NCI-H2029 (cell line): ENCODE measurements at places on chromosomes 2 and 18.
A peak's percentile ranks its signal among the peaks of the same experiment; 100 is the strongest.

DNA sequence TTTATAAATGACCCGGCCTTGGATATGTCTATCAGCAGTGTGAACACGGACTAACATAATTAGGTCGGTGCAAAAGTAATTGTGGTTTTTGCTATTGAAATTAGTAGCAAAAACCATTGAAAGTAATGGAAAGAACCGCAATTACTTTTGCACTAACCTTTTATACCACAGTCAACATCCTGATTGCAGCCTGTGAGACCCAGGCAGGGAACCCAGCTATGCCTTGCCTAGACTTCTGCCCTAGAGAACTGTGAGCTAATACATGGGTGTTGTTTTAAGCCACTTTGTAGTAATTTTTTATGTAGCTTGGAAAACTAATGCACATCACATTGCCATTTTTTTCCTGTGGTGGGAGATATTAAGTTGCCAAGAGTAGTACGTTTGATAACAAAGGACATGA is 120.7 kb downstream of the SCG2 start:
- no peak for DNase-seq

GRCh38 chr2:15584767-15585469 is 6.8 kb upstream of the DDX1 start:
- no peak for DNase-seq

- peak; percentile 44 for DNase-seq
These were observed 194.1 kb downstream of the CLIP4 start for GRCh38 chr2:29309090-29310029.

GRCh38 chr18:55920063-55920462 is 332.1 kb upstream of the TCF4 start:
- DNase-seq = no peak

DNA sequence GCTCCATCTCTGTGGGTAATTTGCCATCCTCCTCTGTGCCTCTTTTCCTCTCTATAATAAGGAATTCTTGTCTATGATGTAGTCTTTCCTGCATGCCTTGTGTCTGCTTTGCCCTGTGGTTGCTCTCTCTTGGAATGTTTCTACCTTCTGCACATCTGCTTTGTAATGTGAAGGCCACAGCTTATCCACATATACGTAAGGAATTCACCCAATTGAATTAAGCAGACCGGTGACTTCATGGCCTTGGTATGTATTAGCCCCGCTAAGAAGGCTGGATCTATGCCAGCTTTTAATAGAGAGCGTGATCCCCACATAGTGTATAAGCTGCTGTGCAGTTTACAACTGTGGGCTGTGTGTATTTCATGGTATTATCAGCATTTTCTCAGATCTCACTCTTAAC is 274.7 kb downstream of the RNF144A start:
- no peak for DNase-seq

- no peak for DNase-seq
These were observed 41.3 kb downstream of the PDCL3 start for GRCh38 chr2:100603948-100604633.

DNA sequence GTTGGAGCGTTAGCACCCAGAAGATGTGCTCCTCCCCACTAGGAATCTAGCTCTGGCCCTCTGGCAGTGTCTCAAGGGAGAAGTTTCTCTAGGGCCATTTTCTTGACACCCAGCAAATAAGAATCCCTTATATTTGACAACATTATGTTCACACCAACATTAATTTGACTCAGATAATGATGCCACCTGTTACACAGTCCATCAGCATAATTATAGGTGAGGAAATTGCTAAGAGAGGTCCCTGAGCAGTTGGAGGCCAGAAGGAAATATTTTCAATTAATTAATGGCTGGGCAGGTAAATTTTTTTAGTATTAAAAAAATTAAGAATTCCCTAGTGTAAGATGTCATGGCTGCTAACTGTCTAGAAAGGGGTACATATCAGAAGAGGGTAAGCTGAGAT is 36.5 kb downstream of the PRKCE start:
- no peak for DNase-seq

DNA sequence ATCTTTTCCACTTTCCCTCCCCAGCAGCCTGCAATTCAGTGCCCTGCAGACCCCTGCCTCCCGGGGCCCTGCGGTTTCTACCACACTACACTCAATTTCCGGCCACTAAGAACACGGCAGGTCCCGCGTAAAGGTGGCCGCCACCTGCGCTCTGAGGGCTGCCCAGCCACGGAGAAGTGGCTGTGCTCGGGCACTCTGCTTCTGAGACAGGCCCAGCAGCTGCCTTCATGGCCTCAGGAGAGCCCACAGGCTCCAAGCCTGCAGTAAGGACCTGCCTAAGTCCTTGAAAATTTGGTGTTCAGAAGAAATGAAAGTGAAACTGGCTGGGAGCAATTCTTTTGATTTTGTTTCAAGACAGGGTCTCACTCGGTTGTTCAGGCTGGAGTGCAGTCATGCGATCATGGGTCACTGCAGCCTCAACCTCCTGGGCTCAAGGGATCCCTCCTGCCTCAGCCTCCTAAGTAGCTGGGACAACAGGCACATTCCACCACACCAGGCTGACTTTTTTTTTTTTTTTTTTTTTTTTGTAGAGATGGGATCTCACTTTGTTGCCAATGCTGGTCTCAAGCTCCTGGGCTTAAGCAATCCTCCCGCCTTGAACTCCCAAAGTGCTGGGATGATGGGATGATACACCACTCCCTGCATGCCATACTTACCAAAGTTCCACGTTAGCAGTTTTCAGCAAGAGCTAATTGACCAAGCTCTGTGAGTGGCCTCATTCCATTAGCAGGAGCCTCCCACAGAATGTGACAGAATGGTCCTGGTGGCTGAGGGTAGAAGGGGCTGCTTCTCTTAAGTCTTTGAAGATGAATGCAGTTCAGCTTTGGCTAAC is 14.6 kb upstream of the ALPP start:
- DNase-seq = no peak

- DNase-seq = no peak
These were observed 248.9 kb downstream of the ANAPC1 start for GRCh38 chr2:111634995-111635538.

DNA sequence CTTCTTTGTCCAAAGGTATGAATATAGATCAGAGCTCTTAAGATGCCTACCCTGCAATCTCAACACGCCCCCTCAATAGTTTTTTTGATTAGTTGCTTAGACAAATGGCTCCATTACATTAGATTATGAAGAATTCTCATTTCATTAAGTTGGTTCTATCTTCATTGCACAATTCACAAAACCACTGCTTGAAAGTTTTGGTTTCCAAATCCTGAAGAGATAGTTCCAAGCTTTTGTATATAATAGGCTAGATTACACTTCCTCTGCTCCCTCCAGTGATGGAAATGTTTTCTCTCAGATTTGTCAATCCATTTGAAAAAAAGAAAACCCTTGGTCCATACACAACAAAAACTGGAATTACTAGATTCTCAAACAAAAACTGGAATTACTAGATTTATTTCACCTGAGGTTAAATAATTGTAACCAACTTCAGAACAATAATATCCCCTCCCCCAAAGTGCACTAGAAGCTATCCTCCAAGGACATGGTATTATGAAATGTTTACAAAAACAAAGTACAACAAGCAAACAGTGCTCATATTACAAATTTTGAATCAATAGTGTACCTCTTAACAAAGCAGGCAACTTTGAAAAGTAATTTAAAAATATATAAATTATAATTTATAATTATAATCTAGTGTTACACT is 6.8 kb upstream of the TLK1 start:
- no peak for DNase-seq

DNA sequence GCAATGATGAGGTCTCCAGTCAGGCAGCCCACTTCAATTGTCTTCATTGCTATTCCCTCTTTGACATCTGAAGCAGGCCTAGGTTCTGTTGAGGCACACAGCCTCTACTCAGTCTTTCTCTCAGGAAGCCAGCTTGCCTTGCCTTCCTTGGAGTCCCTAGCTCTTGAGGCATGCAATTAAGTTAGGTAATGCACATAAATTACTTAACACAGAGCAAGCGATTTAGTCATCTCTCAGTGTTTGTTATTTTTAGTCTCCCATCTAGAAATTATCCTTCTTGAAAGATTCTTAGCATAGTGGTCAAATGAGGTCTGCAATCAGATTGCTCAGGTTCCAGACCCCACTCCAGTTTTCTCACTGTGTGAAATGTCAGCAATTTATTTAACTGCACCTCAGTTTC is 32.0 kb downstream of the SULT1C4 start:
- DNase-seq = no peak

DNA sequence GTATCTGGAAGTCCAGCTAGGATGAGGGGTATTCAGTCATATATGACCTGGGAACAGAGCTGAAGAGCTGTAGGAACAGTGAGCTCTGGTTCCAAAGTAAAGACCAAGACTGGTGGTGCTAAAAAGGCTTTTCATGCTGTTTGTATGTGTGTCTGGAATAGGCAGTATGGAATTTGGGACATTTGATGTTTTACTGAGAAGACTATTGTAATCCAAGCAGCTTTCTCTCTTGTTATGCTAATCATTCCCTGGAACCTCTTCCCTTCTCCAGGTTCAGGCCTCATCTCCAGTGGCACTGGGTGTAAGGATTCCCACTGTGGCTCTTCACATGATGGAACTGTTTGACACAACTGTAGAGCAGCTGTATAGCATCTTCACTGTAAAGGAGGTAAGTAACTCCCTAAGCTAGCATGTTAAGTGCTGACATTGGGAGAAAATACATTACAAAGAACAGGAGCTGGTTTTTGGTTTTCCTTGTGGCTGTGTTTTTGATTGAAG is 23.3 kb downstream of the C2orf74 start:
- DNase-seq = no peak

- peak; percentile 90 for DNase-seq
These were observed 84.6 kb downstream of the SMAD7 start for GRCh38 chr18:48866028-48866733.

DNA sequence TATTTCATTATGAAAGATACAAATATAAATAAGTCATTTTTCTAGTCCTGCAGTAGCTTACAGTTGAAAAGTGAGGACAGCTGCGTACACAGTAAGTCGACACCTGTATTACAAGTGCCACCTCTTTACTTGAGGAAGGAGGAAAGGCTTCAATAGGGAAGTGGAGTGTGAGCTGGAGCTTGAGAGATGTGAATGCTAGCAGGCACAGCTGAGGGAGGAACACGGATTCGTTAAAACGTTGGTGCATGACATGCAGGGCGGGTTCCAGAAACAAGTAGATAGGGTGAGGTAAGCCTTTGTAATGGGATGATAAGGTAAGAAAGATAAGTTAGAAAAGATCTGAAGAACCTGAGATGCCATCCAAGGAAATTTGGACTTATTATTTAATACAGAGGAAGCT is 98.1 kb upstream of the CSRNP3 start:
- peak; percentile 98 for DNase-seq

DNA sequence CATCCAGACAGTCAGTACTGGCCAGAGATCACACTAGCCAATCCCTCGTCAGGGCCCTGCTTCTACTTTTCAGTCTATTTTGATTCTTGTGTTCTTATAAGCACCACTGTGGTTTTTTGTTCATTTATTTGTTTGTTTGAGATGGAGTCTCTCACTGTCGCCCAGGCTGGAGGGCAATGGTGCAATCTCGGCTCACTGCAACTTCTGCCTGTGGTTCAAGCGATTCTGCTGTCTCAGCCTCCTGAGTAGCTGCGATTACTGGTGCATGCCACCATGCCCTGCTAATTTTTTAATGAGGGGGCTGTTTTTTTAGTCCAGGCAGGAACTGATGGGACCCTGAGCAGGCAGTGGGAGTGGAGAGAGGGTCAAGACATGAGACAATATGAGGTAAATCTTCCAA is 64.9 kb upstream of the KIF5C start:
- no peak for DNase-seq

GRCh38 chr18:24270937-24271380 is 126.7 kb downstream of the OSBPL1A start:
- no peak for DNase-seq

DNA sequence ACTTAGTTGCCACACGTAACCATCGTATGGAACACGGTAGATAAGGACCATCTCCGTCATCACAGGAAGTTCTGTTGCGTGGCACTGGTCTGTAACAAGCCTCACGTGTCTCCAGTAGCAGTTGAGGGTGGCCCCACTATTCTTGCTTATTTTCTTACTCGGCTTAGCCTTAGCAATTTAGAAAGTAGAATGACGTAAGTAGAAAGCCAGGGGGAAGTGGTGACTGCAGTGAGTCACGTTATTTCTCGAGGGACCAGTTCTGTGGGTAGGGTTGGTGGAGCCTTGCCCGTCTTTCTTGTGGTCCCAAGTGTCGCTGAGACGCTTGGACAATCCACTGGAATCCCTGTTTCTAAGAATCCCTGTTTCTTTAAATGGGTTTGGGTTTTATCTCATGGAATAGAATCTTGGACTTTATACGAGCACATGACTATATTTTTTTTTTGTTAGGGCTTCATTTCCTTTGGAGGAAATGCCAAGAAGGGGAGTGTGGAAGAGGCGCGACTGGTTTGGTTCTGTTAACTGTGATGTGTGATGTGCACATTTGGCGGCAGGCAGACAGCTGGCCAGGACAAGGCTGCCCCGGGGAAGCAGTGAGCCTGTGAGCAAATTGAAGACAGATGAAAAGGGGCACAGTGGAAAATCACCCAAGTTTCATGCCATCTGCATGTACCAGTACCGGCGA is 96.2 kb downstream of the CABLES1 start:
- DNase-seq = no peak

DNA sequence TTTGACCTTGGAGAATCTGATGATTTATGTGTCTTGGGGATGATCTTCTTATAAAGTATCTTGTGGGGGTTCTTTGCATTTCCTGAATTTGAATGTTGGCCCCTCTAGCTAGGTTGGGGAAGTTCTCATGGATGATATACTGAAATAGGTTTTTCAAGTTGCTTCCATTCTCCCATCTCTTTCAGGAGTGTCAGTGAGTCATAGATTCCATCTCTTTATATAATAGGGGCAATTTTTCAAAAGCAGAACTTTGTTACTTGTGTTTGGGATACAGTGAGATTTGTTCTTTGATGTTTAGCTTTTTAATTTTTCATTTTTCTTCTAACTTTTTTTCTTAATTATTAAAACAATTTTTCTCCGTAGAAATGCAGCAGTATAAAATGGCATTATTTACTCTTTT is 19.4 kb downstream of the TMEM87B start:
- DNase-seq = no peak

DNA sequence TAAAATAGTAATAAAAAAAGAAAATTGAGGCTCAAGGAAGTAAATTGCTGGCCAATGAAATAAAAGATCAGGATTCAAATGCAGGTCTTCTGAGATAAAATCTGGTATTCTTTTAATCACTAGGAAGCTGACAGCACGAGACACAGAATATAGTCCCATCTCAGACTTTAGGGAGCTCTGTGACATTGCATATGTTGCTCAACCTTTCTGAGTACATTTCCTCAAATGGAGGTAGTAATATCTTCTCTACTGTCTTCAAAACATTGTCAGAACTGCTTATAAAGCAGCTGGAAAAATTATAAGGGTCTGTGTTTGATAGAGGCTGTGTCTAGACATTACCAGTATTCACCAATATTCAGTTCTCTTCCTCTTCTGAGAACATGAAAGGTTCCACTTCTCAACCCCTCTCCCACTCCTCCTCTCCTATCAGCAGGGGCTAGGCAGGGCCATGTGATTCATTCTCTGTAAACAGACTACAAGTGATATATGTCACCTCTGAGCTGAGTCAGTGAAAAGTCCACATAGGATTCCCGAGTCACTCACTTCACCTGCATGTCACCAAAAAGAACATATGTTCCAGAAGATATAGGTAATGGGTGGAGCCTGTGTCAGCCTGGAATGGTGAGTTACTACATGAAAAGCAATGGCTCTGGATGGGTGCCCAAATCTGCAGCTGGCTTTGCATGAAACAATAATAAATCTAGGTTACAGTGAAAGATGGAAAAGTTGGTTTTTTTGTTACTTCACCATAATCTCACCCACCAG is 7.1 kb downstream of the KCNE4 start:
- DNase-seq = peak; percentile 58

- no peak for DNase-seq
These were observed 27.8 kb upstream of the TTC39C start for GRCh38 chr18:23986600-23987359.

GRCh38 chr2:178491612-178492011 is 11.4 kb downstream of the PLEKHA3 start:
- no peak for DNase-seq
